ENCODE measurements at places on chromosomes 11 and 22.

DNA sequence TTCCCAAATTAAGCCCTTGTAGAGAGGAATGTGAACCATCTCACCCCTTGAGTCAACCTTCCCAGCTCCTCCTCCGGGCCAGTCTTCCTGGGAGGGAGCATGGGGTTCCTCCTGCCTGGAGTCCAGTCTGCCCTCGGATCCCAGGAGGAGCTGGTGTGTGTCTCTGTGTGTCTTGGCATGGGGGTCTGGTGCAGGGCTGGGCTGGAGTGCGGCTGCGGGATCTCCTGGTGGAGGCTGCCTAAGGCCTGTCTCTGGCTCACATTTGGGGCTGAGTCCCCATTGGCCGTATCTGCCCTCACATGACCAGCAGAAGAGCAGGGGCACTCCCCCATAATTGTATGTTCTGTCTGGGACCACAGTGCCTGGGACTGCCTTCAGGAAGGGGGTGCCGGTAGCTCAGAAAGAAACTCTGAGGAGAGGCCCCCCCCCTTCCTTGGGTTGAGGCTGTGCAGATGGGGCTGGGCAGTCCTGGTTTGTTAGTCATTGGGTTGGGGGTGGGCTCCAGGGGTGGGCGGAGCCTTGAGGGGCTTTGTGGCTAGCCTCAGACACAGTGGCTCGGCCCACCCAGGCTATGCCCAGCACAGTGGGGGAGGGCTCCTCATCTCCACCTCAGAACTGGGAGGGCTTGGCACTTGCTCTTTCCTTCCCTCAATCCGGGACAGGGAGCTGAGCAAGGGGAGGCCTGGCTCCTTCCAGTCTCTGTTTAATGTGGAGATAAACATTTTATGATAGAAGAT lies 2.9 kb downstream of the C1QTNF5 start:
- DNase-seq, result no peak

- peak; percentile 79 for DNase-seq
Observed at GRCh38 chr11:726278-727220, 20.5 kb downstream of the EPS8L2 start.

DNA sequence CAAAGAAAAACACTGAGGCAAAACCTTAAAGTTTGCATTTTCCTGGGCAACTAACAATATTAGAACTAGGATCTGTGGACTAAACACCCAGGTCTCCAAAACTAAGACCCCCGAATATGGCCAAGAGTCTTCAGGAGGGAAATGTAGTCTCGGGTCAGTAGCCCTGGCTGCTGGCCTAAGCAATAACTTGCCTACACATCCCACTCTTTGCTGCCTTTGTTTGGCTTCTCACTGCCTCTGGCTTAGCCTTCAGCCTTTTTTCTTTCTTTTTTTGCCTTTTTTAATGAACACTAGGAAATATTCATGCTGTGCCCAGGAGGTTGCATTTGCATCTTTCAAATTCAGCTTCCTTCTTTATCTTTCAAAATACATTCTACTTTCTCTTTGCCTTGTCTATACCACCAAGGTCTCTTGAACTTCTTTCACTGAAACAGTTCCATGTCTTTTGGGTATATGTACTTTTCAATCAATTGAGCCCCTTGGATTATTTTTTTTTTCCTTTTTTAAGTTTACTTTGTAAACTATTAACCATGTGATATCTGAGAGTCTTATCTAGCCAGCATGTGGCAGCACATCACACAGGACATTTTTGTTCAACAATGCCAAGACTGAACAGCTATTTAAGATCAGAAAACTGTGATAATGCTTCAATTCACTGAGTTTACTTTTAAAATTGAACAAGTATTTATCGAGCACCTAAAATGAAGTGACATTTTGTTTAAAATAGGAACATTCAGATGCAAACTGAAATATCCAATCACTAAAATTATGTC lies 165.0 kb upstream of the TRPC6 start:
- DNase-seq, result no peak

DNA sequence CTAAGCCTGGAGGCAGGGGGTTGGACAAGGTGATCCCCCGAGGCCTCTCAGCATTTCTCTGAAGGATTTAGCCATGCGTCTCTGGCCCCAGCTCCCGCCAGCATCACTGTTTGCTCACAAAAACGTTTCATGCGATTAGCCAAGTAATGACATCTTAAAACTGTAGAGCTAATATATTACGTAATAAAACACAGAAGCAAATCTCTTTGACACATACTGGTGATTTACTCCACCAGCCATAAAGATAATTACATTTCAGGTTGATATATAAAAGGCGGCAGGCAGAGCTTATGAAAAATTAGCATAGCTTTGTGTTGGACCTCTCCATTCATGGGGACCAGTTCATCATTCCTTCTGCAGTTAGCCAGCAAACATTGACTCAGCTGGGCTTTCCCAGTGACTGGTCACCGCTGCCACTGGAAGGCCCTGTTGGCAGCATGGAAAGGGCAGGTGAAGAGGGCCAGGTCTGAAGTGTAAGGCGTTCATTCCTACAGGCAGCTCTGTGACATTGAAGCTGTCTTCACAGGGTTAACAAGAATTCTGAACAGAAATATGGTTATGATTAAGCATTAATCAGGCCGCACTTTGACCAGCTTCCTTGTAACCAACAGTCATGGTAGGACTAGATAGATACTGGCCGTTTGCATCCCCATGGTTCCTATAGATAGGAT lies 150.3 kb downstream of the NECTIN1 start:
- no peak for DNase-seq
